Occipital lobe (tissue), 3 donors: ENCODE measurements at places on chromosomes 4 and X.

DNA sequence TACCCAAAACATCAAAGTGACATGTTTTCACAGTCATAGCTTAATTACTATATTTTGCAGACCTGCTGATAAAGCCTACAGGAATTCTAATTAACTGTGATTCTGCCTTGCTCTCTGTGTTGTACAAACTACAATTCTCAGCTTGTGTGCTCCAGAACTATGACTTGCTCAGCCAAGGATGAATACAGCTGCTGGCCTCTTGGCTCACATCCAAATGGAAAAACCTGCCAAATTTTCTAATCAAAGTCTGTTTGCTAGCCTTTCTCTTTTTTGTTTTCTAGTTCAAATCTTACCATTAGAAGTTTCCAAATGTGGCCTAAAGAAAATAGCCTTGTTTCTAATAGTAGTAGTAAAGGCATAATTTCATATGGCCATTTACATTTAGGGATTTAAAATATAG lies 1176.8 kb downstream of the FAM133A start:
- no peak for DNase-seq

DNA sequence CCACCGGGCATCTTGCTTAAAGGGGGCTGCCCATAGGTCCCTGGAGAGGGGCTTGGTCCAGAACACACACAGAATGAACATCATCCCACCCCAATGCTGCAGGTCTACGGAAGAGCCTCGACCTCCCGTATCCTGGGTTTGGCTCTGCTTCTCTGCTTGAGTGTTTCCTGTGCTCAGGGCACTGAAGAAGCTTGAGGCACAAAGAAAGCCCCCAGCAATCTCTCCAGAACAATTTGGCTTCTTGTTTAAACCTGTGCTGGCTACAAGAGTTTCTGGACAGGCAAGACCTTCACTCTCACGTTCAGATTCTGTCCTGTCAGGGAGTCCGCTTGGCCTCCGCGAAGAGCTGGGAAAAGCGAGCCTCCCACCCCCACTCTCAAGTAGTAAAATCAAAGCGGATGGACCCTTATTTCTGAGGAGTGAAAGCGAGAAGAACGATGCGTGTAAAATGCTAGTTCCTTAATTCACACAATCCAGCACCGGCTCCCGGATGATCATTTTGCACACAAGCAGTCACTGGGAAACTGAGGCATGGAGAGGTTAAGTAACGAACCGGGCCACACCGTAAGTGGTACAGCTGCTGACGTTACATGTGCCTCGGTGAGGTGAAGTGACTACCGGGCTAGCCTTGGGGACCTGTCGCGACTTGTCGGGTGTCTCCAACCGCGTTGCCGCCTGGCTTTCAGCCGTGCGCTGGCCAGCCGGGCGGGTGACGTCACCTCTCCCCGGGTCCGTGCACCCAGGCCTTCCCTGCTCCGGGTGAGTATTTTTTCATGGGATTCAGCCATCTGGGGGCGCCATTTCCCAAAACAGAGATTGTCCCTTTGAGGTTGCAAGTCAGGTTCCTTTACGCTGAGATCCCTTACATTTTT lies 3.1 kb upstream of the SFRP2 start:
- peak; percentile 22 for DNase-seq

GRCh38 chr4:159150396-159150795 lies 47.5 kb downstream of the RAPGEF2 start:
- no peak for DNase-seq

- no peak for DNase-seq
Measured at GRCh38 chr4:139843641-139844040, 178.0 kb downstream of the MGST2 start.

DNA sequence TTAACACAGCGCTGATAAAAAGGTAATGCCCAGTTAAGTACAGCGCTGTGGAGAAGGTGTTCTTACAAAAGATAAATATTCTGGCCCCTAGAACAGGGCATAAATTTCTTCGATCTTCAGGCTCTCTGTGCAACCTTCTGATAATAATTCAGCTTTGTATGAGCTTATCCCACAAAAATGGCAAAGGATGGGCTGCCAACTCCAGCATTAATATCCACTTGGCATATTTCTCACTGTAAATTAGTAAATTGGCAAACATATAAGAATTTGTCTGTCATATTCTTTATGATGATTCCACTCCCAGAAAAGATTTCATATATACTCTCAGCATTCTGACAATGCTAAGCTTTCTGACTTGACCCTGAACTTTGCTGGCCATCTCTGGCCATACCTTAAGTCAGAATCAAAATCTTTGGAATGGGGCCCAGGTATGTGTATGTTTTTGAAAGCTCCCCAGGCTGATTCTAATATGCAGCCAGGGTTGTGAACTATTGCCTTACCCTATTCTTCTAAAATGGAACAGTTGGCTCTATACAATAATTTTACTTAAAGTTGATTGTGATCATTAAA lies 134.8 kb downstream of the FRYL start:
- DNase-seq: no peak
